ENCODE measurements at places on chromosomes 2 and 18. TPM values are rescaled to one million over a fixed set of nuclear protein-coding genes. Genes with fewer than 3 reads are reported as not detected.

GRCh38 chr2:175436076-175436475 lies 254.6 kb upstream of the ATP5MC3 start:
- no peak for DNase-seq

- no peak for DNase-seq
These were observed 9.3 kb downstream of the ALPK2 start for GRCh38 chr18:58619596-58619930.

DNA sequence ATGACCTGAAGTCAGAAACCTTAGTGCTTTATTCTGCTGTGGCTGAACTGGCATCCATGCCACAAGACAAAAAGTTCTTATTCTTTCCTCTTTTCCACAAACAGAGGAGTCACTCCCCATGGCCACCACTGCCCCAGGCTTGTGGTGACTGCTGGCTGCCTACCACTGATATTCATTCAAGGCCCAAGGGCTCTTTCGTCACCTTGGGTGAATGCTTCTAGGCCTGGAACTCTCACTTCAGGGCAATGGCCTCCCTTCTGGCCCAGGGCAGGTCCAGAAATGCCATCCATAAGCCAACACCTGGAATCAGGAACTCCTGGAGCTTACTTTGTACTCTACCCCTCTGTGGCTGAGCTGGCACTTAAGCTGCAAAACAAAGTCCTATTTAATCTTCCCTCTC lies 109.8 kb downstream of the NAT8 start:
- DNase-seq, result no peak

DNA sequence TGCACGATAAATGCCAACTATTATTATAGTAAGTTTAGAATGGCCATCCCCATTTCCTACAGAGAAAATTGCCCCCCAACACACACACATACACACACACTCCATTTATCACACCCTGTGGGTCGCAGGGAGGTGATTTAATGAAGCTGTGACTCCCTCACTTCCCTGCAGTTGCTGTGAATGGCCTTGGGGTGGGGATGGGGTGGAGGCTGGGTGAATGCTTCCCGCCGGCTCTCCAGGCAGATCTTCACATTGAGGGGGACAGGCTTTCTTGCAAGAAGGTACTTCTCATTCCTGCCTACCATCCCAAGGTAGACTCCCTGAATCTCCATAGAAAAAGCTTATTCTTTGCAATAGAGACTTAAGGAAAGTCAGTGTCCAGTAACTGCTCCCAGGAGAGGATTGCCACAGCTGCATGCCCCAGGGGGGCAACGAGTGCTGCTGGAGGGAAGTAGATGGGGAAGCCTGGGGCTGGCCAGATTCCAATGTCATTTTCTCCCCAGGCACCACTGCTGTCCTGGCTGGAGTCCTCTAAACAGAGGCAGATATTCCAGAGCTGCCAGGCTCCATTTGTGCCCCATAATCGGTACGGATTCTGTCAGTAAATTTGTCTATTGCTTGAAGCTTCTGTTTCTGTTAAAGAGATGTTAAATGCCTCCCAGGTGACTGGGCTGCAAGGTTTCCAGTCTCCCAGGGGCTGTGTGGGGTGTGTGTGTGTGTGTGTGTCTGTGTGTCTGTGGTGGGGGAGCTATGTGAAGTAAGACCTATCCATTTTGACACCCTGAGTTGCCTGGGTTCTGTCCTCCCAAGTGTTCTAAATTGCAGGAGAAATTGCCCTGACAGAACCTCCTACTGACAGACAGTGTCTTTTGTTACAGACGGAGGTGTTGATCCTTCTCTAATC lies 265.5 kb downstream of the SRBD1 start:
- DNase-seq, result no peak

CDH7 gene
- total RNA-seq, result not detected

Measured in psoas muscle (tissue), 8 donors.